Gastrocnemius medialis (tissue), 4 donors: ENCODE measurements at places on chromosomes 2 and 18. TPM values are rescaled to one million over a fixed set of nuclear protein-coding genes. Genes with fewer than 3 reads are reported as not detected.

DNA sequence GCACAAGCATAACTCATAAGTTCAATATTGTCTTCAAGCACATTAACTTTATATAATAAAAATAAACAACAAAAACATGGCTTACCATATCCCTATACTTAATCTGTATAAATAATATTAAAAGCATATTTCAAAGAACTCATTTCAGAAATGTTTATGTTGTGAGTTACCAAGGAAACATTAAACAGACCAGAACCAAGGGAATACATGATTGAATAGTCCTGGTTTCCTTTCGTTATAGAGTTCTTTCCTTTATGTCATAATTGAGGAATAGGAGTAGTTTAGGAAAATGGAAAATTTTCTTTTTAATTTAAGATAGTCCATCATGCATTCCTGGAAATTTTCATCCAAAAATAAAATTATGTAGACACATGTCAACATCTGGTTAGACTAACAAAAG, 343.0 kb downstream of the ERBB4 start:
- no peak overlapping the region for H3K4me3 ChIP-seq
- no peaks in the 10 kb centered on the region for H3K4me1 ChIP-seq
- no peaks in the 10 kb centered on the region for H3K27me3 ChIP-seq
- DNase-seq: no peak
- H3K27ac ChIP-seq: no peak overlapping the region

- H3K4me3 ChIP-seq: peak within 1 kb of the TSS; percentile 71
- H3K36me3 ChIP-seq: no peaks in the 10 kb centered on the region
- H3K4me1 ChIP-seq: peaks cover 57% of the 10 kb centered on the region
- no peak within 1 kb of the TSS for H3K27ac ChIP-seq
Measured at GRCh38 chr2:60553495-60554073, at the start of gene BCL11A. TSS of gene BCL11A (minus strand) at chr2:60553654. CDS start at chr2:60553270, 384 bp downstream.

GRCh38 chr2:173187941-173188788, 112.5 kb downstream of the MAP3K20 start:
- H3K27ac ChIP-seq: peak overlapping the region; percentile 85
- no peak overlapping the region for H3K4me3 ChIP-seq
- peaks cover 26% of the 10 kb centered on the region for H3K36me3 ChIP-seq
- H3K4me1 ChIP-seq: peaks cover 73% of the 10 kb centered on the region
- H3K27me3 ChIP-seq: no peaks in the 10 kb centered on the region
- no peak for DNase-seq

DNA sequence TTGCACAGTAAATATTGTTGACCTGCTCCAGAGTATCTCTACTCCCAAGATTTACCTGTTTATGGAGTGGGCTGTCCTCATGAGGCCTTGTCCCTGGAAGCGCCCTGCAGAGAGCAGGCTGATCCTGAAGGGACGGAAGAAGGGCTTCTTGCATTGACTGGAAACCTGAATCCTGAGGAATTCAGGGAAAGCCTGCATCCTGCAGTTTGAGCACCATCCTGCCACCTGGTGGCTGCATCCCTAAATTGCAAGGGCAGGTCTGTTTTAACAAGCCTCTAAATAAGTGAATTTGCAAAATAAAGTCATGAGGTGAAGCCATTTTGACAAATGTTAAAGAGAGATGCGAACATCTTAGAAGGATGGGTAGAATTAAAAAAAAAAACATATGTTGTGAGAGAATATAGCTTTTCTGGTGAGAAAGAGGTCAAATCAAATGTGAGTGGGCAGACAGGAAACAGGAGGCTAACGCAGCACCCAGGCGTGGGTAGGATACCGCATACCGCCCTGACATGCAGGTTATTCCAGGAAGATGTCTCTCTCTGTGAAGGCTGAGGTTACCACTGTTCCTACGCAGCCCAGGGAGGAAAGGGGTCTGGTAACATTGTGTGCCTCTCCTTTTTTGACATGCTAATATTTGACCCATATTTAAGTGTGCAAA, 754.9 kb downstream of the RNF144A start:
- no peaks in the 10 kb centered on the region for H3K36me3 ChIP-seq
- DNase-seq: no peak
- no peak overlapping the region for H3K4me3 ChIP-seq
- no peaks in the 10 kb centered on the region for H3K27me3 ChIP-seq

DNA sequence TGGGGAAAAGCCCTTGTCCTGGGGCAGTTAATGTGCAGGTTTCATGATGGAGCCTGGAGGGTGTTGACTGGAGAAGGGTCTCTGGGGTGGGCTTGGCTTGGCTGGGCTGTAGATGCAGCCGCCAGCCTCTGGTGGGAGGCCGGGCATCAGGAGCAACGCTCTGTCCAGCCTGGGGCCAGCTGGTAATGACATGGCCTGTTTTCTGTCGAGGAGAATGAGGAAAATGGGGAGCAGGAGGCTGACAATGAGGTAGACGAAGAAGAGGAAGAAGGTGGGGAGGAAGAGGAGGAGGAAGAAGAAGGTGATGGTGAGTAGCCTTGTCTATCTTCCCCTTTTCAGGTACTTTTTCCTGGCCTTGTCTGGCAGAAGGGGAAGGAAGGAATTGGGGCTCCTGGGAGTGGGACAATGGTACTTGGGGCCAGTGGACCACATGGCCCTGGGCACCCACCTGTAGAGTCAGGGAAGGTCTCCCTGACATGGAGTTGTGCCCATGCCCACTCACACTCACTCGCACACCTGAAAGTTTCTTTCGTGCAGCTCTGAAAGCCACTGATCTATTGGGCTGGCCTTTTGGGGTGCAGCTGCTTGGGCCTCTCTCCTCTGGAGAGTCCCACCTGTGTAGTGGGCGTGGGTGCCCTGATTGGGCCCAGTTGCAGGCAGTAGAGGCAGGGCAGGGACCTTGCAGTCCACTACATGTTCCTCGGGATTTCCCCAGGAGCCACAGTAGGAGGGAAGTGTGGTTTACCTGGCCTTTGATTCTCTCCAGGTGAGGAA, 3.5 kb downstream of the PTMA start:
- peak overlapping the region; percentile 82 for H3K4me3 ChIP-seq
- no peaks in the 10 kb centered on the region for H3K27me3 ChIP-seq
- H3K4me1 ChIP-seq: peaks cover 32% of the 10 kb centered on the region
- H3K36me3 ChIP-seq: peaks cover 11% of the 10 kb centered on the region
- peak overlapping the region; percentile 100 for H3K27ac ChIP-seq

DNA sequence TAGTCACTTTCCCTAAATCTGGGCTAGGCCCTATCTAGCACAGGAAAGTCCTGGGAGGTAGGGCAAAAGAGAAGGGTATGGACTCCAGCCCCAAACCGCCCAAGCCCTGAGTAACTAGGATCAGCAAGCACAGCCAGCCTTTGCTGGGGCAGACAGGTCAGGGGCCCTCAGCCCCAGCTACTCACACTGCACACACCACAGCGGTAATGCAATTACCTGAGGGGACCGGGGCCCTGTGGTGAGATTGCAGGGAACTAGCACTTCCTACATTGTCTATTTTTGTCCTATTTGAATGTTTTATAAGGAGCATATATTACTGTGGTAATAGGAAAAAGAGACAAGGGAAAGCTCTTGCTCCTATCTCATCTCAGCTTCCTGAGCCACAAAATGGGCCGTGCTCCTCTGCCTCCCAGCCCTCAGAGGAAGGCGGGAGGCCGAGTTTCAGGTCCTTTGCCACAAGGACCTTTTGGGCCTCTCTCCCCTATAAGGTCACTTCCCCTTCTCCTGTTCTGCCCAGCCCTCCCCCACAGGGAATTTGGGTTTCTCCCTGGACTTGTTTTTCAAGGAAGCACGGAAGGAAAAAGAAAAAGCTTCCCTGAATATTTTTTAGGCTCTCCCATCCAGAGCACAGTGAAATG, 20.5 kb downstream of the RAB11FIP5 start:
- no peak overlapping the region for H3K27ac ChIP-seq
- H3K4me1 ChIP-seq: peaks cover 19% of the 10 kb centered on the region
- DNase-seq: no peak
- peaks cover 14% of the 10 kb centered on the region for H3K36me3 ChIP-seq
- H3K27me3 ChIP-seq: no peaks in the 10 kb centered on the region
- H3K4me3 ChIP-seq: no peak overlapping the region

- no peak for DNase-seq
- peaks cover 17% of the 10 kb centered on the region for H3K4me1 ChIP-seq
- H3K27me3 ChIP-seq: no peaks in the 10 kb centered on the region
- H3K27ac ChIP-seq: peak overlapping the region; percentile 91
- no peaks in the 10 kb centered on the region for H3K36me3 ChIP-seq
- H3K4me3 ChIP-seq: peak overlapping the region; percentile 98
Measured at GRCh38 chr2:144333143-144333555, 186.8 kb downstream of the ZEB2 start.

- peaks cover 41% of the 10 kb centered on the region for H3K4me1 ChIP-seq
- peak within 1 kb of the TSS; percentile 58 for H3K4me3 ChIP-seq
- H3K27ac ChIP-seq: peak within 1 kb of the TSS; percentile 62
- H3K27me3 ChIP-seq: no peaks in the 10 kb centered on the region
- no peak for DNase-seq
- no peaks in the 10 kb centered on the region for H3K36me3 ChIP-seq
Measured at GRCh38 chr2:73984203-73984921, at the start of gene TET3. TSS of gene TET3 (plus strand) at chr2:73984910. CDS start at chr2:73986404, 1,494 bp downstream.

DNA sequence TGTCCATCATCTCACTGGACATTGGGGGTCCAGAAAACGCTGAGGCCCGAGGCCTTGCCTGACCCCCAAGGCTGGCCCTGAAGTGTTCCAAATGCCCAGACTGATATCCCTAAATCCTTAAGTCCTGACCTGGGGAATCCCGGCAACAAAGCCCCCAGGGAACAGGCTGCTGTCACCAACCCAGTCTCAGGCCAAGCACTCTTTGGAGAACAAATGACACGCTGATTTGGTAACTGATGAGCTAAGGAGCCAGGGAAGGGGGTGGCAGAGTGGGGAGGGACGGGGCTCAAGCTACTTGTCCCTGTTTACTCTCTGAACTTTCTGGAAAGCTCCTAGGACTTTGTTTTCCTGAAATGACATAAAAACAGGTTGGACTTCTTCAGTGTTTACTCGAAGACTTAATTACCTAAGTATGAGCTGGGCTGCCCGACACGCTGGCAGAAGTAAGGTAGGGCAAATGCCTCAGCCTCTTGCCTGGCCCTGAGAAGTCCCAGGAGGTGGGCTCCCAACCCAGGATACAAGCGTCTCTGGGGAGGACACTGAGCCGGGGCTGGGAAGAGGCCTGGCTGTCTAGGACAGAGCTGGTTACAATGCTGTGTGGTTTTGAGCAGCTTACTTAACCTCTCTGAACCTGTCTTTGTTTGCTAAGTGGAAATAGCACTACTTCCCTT, 105.5 kb upstream of the GLI2 start:
- H3K36me3 ChIP-seq: no peaks in the 10 kb centered on the region
- H3K27ac ChIP-seq: no peak overlapping the region
- no peaks in the 10 kb centered on the region for H3K4me1 ChIP-seq
- no peak for DNase-seq
- H3K4me3 ChIP-seq: no peak overlapping the region

The RNF25 gene
- total RNA-seq: 11.7 TPM

The RNF125 gene
- 0.85 TPM for total RNA-seq
